MCF 10A (cell line): ENCODE measurements at places on chromosomes 5 and 9. TPM values are rescaled to one million over a fixed set of nuclear protein-coding genes. Genes with fewer than 3 reads are reported as not detected.

PDLIM4 gene
- total RNA-seq: 91.4 and 101 TPM in 2 replicates

SLC25A2 gene
- 0.37 and 0.79 TPM in 2 replicates for total RNA-seq

CEL gene
- total RNA-seq: 1.4 and 1.9 TPM in 2 replicates

ARL10 gene
- 1.1 and 1.3 TPM in 2 replicates for total RNA-seq

GABRA1 gene
- not detected in 2 replicates for total RNA-seq

IL9 gene
- total RNA-seq: not detected in 2 replicates

WNT8A gene
- not detected in 2 replicates for total RNA-seq

RAB3C gene
- total RNA-seq: not detected in 2 replicates

PLAC8L1 gene
- 2.5 and 3.0 TPM in 2 replicates for total RNA-seq

PRR16 gene
- total RNA-seq: 11.9 and 18.9 TPM in 2 replicates
